Stimulated activated CD8-positive, alpha-beta memory T cell treated with anti-CD3 and anti-CD28 coated beads, Interleukin-4, amount 100 ng/mL, for 48 hours (primary cell): ENCODE measurements at places on chromosomes 2 and 18.

DNA sequence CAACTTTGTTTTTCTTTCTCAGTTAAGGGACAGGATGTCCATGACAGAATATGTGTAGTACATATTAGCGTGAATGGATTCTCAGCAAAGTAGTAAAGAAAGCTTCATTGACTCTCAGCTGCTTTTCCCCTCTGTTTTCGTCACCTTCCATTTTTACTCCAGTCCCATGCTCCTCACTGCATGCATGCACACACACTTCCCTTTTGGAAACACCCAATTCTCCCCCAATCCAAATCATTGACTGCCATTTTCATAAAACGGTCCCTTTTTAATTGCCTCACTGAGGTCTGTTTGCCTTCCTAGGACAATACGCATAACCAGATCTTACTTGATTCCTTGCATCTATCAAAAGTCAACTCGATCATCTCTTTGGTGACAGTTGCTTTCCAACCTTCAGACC is 287.5 kb upstream of the PARD3B start:
- DNase-seq: no peak

GRCh38 chr2:55134316-55134706 is 84.1 kb upstream of the RTN4 start:
- DNase-seq: peak; percentile 28

DNA sequence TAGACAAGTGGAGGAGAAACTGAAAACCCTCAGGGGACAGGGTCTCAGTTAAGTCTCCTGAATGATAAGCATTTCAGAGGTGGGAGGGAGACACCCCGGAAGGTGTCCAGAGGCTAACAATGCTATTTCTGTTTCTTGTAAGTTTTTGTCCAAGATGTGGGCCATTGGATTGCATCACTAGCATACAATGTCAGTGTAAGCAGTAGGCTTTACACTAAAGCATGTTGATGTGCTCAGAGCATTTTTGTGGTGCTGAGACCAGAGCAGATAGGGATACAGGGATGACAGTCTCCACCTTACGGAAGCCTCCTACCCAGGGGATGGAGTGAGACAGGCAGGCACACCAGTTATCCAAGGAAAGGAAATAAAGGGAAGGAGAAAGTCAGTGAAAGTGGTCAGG is 2.2 kb upstream of the IL1R1 start:
- no peak for DNase-seq

GRCh38 chr18:62183578-62184195 is 3.2 kb downstream of the PIGN start:
- DNase-seq: peak; percentile 50
